Kidney epithelial cell (primary cell): ENCODE measurements at places on chromosomes 5 and 9. TPM values are rescaled to one million over a fixed set of nuclear protein-coding genes. Genes with fewer than 3 reads are reported as not detected.
A peak's percentile ranks its signal among the peaks of the same experiment; 100 is the strongest.

C8G gene
- total RNA-seq, result not detected in 2 replicates

CDC20B gene
- 0.27 TPM in 1 of 2 replicates, not detected in the other for total RNA-seq

FAM151B gene
- total RNA-seq, result 1.0 and 3.8 TPM in 2 replicates

ARL15 gene
- total RNA-seq, result 9.7 and 12.0 TPM in 2 replicates

PCDHGA2 gene
- 2.8 and 2.9 TPM in 2 replicates for total RNA-seq

FCN2 gene
- not detected in 2 replicates for total RNA-seq

SLC34A3 gene
- total RNA-seq, result 0.25 TPM in 1 of 2 replicates, not detected in the other

PCDHGC4 gene
- total RNA-seq, result 0.62 and 1.1 TPM in 2 replicates

DNA sequence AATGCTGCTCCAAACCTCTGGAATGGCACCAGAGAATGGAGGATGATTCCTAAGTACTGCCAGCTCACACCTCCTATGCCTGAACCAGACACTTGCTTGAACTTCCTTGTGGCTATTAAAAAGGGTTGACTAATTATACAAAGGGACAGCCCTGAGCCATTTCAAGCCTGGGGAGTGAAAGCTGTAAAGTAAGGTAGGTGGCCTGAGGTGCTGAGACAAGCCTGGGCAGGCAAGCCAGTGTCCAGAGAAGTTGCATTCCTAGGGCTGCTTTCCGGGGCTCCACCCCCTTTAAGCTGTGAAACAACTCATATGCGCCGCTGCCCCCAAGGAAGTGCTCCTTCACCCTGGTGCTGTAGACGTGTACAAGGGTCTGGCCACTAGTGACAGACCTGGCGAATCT is 79.9 kb upstream of the SLC1A3 start:
- no peak for DNase-seq

GRCh38 chr5:62720031-62720441 is 141.4 kb downstream of the LRRC70 start:
- peak; percentile 49 for DNase-seq

- DNase-seq, result no peak
Observed at GRCh38 chr5:66540078-66540477, 56.1 kb upstream of the MAST4 start.

DNA sequence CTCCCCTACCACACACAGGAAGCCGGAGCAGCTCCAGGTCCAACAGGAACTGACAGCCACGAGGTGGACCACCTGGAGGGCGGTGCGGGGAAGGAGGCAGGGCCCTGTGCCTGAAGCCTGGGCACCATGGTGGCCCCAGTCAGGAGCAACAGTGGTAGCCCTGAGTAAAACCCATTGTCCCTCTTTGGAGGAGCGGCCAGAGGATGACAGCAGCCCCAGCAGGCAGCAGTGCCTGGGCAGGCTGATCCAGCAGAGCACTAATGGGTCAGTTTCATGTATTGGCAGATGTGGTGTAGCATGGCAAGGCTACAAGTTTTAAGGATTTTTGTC is 47.7 kb upstream of the GARNL3 start:
- no peak for DNase-seq

DNA sequence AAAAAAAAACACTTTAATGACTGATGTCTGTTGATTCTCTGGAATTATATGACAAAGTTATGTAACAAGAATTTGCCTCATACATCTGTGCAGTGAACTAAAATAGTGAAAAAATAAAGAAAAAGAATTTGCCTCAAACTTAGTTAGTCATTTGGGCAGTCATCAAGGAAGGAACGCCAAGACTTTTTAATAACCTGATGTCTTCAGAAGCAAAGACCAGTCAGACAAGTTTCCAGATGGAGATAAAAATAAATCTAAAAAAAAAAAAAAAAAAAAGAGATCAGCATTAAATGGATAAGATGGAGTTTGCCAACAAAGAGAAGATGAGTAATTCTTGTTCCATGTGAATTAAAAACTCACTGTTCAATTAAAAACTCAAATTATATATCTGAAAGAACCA is 52.3 kb upstream of the JMY start:
- DNase-seq, result no peak

DNA sequence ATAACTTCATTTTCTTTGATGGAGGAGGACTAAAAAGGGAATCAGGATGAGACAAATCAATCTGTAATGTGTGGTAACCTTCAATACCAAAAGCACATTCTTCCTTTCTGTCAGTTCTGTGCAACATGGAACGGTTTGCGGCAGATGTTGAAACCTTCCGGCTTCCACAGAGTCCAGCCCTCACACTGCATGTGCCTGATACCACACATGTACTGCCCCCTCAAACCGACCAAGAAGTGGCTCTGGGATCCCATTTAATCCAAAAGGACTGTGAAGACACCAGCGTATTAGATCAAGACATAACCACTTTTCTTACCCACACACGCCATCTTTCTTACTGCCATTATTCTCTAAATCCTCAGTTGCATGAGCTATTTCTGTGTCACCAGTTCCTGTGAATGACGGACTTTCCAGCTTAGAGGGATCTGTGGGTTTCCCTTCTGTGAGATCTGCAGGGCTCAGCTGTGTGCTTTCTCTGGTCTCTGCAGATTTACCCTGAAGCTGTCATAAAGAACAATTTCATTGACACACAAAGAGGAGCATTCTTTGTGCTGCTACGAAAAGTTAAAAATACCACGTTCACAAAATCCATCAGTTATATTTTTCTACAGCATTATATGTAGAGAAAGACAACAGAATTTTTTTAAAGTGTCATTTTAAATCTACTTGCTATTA is 25.8 kb downstream of the NSUN2 start:
- DNase-seq, result no peak

GRCh38 chr5:143141652-143142051 is 261.8 kb downstream of the NR3C1 start:
- no peak for DNase-seq

- DNase-seq, result no peak
Observed at GRCh38 chr9:127557998-127558546, 54.0 kb upstream of the STXBP1 start.

DNA sequence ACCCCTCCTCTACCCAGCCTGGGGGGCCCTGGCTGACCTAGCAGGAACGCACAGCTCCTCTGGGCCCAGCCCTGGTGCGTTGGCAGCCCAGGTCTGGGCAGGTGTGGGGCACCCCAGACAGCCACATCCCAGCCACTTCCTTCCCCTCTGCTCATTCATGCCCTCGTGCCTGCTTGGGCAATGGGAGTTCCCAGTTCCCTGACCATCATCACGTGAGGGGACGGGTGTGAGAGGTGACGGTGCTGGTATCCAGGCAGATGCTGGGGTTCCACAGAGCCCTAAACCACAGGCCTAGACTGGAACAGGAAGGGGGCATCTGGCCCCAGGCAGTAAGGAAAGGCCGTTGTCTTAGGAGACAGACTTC is 8.4 kb downstream of the RALGDS start:
- DNase-seq, result no peak

- no peak for DNase-seq
Observed at GRCh38 chr5:154683101-154683880, 71.9 kb upstream of the LARP1 start.

GRCh38 chr5:34551911-34552433 is 104.2 kb upstream of the RAI14 start:
- DNase-seq, result no peak
